Activated CD4-positive, alpha-beta T cell treated with anti-CD3 and anti-CD28 coated beads, Interleukin-2, amount 10 ng/mL, durations not matched to agents 7 days and 5 days (primary cell): ENCODE measurements at places on chromosomes 7 and 10. TPM values are rescaled to one million over a fixed set of nuclear protein-coding genes. Genes with fewer than 3 reads are reported as not detected.
A peak's percentile ranks its signal among the peaks of the same experiment; 100 is the strongest.

GRCh38 chr7:28410628-28411531 is 1.4 kb upstream of the CREB5 start:
- peaks cover 25% of the 10 kb centered on the region for H3K4me1 ChIP-seq
- peak overlapping the region; percentile 53 for H3K4me3 ChIP-seq
- no peaks in the 10 kb centered on the region for H3K36me3 ChIP-seq

GRCh38 chr10:29344073-29344820 is 55.4 kb downstream of the LYZL1 start:
- H3K27me3 ChIP-seq, result peaks cover 14% of the 10 kb centered on the region
- H3K27ac ChIP-seq, result no peak overlapping the region
- H3K4me1 ChIP-seq, result peaks cover 3% of the 10 kb centered on the region
- no peak for DNase-seq
- H3K4me3 ChIP-seq, result no peak overlapping the region

DNA sequence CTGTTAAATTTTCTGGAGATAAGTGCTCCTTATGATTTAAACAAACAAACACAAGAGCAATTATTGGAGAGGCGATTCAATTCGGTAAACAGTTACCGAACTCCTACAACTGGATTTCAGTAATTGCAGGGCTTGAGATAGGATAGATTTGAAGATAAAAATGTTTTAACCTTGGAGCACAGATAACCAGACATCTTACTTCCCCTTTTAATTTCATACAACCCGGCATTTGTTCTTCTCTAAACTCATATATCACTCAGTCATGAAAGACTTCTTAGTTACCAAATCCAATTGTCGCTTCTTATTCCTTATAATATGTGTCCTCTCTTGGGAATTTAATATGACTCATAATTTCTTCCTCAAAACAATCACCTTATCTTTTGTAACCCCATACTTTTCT is 235.9 kb upstream of the CSTF2T start:
- no peak overlapping the region for H3K27ac ChIP-seq
- H3K36me3 ChIP-seq, result no peaks in the 10 kb centered on the region
- no peaks in the 10 kb centered on the region for H3K27me3 ChIP-seq
- no peak for DNase-seq
- no peak overlapping the region for H3K4me3 ChIP-seq
- H3K4me1 ChIP-seq, result no peaks in the 10 kb centered on the region

DNA sequence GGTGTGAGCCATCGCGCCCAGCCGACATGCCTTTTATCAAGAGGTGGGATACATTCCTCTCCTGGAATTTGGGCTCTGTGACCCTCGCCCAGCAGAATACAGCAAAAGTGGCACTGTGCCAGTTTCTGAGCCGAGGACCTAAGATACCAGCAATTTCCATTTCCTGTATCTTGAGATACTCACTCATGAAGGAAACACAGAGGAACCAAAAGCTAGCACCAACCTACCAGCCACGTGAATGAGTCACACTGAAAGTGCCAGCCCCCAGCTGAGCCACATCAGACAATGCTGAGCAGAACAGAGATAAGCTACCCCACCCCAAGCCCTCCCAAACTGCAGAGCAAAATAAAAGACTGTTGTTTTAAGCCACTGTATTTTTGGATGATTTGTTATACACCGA is 56.3 kb downstream of the CACUL1 start:
- no peaks in the 10 kb centered on the region for H3K27me3 ChIP-seq
- peak overlapping the region; percentile 88 for H3K27ac ChIP-seq
- H3K4me1 ChIP-seq, result peaks cover 50% of the 10 kb centered on the region

DNA sequence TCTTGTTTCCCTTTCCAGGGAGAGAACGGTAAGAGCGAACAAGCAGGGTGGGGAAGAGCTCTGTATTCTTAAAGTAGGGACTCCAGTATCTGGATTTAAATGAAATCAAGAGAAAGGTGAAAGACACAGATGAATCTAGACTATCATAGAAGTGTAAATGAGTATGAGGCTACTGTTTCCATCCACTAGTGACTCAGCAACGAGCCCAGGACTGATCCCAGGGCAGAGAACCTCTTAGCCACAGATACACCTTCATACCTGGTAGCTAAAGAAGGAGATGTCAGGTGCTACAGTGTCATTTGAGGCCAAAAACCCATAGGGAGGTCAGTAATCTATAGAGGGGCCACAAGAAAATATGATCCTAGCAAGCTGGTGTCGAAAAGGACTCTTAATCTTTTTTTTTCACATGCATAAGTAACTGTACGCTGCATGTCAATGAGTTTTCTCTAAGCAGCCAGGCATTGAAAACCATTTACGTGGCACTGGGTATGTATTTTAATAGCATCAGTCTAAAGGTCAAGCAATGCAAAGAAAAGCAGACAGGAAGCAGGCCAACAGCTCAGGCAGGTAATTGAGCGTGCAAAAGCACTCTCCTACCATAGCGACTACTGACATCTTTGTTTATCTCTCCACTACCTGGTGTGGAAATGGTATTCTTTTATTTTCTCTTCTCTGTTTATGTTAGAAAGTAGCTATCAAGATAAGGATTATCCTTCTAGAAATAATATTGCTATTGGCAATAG is 91.5 kb upstream of the EGR2 start:
- H3K27me3 ChIP-seq, result peaks cover 16% of the 10 kb centered on the region
- no peak overlapping the region for H3K27ac ChIP-seq
- H3K4me3 ChIP-seq, result no peak overlapping the region
- no peak for DNase-seq
- no peaks in the 10 kb centered on the region for H3K4me1 ChIP-seq

GRCh38 chr7:48426966-48427555 is 255.8 kb downstream of the ABCA13 start:
- H3K27ac ChIP-seq, result no peak overlapping the region
- no peaks in the 10 kb centered on the region for H3K27me3 ChIP-seq
- no peak for DNase-seq
- no peak overlapping the region for H3K4me3 ChIP-seq

- no peaks in the 10 kb centered on the region for H3K4me1 ChIP-seq
- H3K27ac ChIP-seq, result no peak overlapping the region
- H3K36me3 ChIP-seq, result no peaks in the 10 kb centered on the region
- no peaks in the 10 kb centered on the region for H3K27me3 ChIP-seq
- no peak overlapping the region for H3K4me3 ChIP-seq
- no peak for DNase-seq
These were observed 102.0 kb upstream of the ARMC3 start for GRCh38 chr10:22825841-22826240.

- H3K4me1 ChIP-seq, result peaks cover 17% of the 10 kb centered on the region
- peaks cover 3% of the 10 kb centered on the region for H3K36me3 ChIP-seq
- peaks cover 37% of the 10 kb centered on the region for H3K27me3 ChIP-seq
- H3K4me3 ChIP-seq, result no peak overlapping the region
- no peak for DNase-seq
- peak overlapping the region; percentile 51 for H3K27ac ChIP-seq
These were observed 79.2 kb upstream of the FRMD4A start for GRCh38 chr10:14409856-14410458.

DNA sequence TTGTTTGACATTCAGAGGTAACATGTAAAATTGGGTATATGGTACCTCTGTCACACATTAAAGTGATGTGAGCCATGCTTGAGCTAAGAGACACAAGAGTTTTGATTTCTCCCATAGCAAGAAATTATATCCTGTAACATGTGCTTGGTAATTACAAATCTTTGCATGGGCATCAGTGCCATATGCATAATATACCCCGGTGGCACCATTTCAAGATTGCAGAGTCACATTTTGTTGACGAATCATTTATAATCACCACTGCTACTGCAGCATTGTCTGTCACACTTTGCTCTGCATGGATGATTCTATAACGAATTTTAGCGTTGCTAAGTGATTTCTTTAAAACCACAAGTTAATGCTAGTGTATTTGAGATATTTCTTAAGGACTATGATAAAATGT is 443.7 kb upstream of the LRRN3 start:
- peaks cover 7% of the 10 kb centered on the region for H3K27me3 ChIP-seq
- no peak overlapping the region for H3K27ac ChIP-seq
- H3K4me3 ChIP-seq, result no peak overlapping the region
- no peak for DNase-seq

DNA sequence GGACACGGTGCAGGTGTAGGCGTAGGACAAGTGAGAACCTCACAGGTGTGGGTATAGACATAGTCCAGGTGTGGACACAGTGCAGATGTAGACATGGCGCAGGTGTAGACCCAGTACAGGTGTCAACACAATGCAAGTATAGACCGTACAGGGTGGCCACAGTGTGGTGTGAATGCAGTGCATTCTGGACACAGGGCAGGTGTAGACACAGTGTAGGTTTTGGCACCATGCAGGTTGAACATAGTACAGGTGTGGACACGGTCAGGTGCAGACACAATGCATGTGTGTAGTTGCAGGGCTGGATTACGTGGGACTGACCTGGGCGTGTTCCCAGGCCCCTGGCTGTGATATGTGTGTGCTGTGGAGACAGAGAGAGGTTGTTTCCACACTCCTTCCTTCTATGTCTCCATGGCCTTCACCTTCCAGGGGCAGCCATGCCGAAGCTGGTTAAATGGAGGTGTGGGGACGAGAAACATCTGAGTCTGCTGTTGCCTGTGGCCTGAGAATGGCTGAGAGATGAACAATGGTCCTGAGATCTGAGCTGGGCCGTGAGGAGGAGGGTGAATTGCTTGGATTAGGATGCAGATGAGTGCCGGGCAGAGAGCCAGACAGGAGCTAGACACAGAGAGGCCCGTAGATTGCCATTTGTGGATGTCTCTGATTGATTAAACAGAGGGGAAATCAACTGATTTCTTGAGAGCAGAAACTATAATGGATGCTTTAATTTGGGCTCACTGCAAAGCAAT is 343.9 kb upstream of the SHH start:
- no peak for DNase-seq
- H3K36me3 ChIP-seq, result no peaks in the 10 kb centered on the region
- no peak overlapping the region for H3K4me3 ChIP-seq
- H3K4me1 ChIP-seq, result no peaks in the 10 kb centered on the region
- H3K27me3 ChIP-seq, result peaks cover 7% of the 10 kb centered on the region

GRCh38 chr7:106089647-106090046 is 22.5 kb downstream of the SYPL1 start:
- H3K4me1 ChIP-seq, result no peaks in the 10 kb centered on the region
- H3K4me3 ChIP-seq, result no peak overlapping the region
- no peak for DNase-seq
- H3K27ac ChIP-seq, result no peak overlapping the region
- no peaks in the 10 kb centered on the region for H3K27me3 ChIP-seq

DNA sequence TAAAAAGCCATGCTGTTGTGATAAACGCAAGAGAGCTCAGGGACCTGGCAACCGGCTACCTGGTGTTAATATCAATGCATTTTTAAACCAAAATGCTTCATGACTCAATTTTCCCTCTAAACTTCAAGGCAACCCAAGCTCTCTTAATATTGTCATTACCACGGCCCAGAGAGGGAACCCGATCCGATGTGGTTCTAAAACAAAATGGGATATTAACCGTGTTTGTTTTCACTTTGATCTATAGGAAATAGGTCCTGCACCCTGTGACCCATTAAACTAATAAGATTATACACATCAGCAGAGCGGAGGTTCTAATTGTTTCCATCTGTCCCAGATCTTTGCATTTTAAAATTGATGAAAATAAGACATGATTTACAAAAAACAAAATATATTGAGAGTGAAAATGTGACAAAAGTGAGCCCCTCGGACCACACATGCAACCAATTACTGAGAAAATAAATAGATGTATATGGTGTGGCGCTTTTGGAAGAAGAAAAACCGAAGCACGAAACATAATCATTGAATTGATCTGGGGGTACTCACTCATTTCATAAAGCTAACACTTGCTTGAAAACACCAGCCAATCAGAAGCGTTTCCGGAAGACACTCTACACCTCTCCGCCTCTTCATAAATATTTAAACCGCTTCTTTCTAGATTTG is 290.3 kb upstream of the NFE2L3 start:
- H3K4me1 ChIP-seq, result peaks cover 44% of the 10 kb centered on the region
- DNase-seq, result no peak
- peak overlapping the region; percentile 76 for H3K4me3 ChIP-seq
- H3K27ac ChIP-seq, result peak overlapping the region; percentile 83
- peaks cover 42% of the 10 kb centered on the region for H3K27me3 ChIP-seq

DNA sequence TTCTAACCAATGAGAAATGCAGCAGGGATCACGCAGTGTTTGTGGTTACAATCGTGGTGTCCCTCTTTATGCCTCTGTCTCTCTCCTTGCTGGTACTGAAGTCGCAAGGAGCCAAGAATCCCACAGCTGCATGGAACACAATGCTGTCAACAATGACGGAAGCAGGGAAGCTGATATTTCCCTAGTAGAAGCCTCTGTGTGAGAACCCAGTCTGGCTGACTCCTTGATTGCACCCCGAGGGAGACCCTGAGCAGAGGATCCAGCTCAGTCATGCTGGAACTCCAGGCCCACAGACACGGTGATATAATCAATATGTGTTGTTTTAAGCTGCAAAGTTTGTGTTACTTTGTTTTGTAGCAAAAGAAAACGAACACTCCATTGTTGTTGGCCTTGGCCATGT is 677.9 kb downstream of the PARD3 start:
- H3K36me3 ChIP-seq, result no peaks in the 10 kb centered on the region
- DNase-seq, result no peak
- no peaks in the 10 kb centered on the region for H3K4me1 ChIP-seq
- no peaks in the 10 kb centered on the region for H3K27me3 ChIP-seq

GRCh38 chr10:24414597-24414996 is 205.7 kb downstream of the KIAA1217 start:
- no peak overlapping the region for H3K4me3 ChIP-seq
- no peaks in the 10 kb centered on the region for H3K36me3 ChIP-seq
- no peaks in the 10 kb centered on the region for H3K27me3 ChIP-seq
- DNase-seq, result no peak
- no peaks in the 10 kb centered on the region for H3K4me1 ChIP-seq
- no peak overlapping the region for H3K27ac ChIP-seq

- H3K27me3 ChIP-seq, result no peaks in the 10 kb centered on the region
- no peak overlapping the region for H3K4me3 ChIP-seq
- H3K4me1 ChIP-seq, result no peaks in the 10 kb centered on the region
These were observed 137.5 kb upstream of the RHEB start for GRCh38 chr7:151657173-151657572.

DNA sequence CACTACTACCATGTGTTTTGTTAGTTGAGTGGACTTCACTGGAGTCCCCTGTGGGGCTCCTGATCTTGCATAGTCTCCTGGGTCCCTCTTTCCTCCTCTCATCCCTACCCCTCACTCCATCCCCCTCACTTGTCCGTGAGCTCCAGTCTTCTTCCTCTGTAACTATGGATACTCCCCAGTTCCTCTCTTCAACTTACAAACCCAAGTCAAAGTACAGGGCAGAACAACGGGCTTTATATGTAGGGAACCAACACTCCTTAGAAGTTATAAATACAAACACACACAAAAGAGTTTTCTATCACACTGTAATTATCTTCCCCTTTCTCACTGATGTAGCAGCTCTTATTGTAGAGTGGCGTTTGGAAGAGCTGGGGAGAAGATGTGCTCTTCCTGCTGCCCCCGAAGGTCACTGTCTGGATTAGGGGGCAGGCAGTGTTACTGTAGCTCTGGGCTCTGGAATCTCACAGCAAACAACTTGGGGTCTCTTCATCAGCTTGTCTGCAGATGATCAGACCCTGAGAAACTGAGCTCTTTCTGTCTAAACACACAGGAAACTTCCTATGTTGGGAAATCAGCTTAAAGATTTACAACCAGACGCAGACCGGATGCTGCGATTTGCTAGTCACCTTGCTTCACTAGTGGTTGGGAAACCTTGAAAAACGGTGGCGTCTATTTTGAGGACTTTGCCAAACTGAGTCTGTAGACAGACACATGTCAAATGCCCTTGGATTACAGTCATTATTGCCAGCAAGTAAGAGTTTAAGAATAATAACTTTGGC is 13.6 kb downstream of the SNX10 start:
- peak overlapping the region; percentile 59 for H3K27ac ChIP-seq
- H3K36me3 ChIP-seq, result peaks cover 32% of the 10 kb centered on the region

- no peaks in the 10 kb centered on the region for H3K27me3 ChIP-seq
- peaks cover 33% of the 10 kb centered on the region for H3K4me1 ChIP-seq
- no peaks in the 10 kb centered on the region for H3K36me3 ChIP-seq
- no peak overlapping the region for H3K27ac ChIP-seq
These were observed 27.8 kb downstream of the CHST15 start for GRCh38 chr10:124065382-124066125.

Gene LHFPL3
- total RNA-seq, result not detected

Gene VWDE
- 3.2 TPM for total RNA-seq

Gene TCAF2
- total RNA-seq, result 22.5 TPM
